Inflammatory macrophage treated with lipopolysaccharide for 4 hours (primary cell): ENCODE measurements at places on chromosomes 5 and 9.

GRCh38 chr5:159424123-159424522 lies 93.8 kb upstream of the IL12B start:
- DNase-seq, result no peak

DNA sequence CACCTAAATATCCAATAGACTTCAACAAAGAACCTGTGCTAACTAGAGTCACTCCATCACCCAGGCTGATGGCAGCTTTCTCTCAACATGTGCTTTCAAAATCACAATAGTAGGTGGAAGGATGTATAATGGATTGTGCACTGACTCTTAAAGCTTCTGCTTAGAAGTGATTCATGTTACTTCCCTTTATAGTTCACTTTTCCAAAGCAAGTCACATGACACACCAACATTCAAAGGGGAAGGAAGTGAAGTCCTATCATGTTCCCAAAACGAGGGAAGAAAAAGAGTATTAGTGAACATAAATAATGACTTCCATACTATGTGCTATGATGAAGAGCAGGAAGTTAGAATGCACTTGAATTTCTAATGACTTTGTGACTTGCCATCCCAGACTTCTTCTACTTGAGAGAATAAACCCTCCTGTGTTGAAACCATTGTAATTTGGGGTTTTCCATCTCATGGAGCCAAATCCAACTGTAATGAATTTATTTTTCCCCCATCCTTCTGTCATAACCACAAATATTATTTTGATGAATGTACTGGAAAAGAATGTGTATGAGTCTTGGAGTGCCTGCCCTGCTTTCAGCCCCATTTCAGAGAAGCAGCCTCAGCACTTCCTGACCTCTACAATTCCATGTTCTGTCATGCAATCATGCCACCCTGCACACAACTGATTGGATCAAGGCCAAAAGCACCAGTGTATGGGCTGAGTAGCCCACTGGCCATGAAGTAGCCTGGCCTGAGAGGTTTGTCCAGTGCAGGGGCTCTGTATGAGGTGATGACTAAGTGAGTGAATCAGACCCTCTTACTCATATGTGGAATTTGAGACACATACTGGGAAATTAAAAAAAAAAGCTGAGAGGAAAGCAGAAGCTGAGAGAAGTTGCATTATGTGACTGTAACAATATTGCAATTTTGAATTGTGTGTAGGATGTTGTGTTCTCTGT lies 525.9 kb upstream of the CLINT1 start:
- peak; percentile 90 for DNase-seq

DNA sequence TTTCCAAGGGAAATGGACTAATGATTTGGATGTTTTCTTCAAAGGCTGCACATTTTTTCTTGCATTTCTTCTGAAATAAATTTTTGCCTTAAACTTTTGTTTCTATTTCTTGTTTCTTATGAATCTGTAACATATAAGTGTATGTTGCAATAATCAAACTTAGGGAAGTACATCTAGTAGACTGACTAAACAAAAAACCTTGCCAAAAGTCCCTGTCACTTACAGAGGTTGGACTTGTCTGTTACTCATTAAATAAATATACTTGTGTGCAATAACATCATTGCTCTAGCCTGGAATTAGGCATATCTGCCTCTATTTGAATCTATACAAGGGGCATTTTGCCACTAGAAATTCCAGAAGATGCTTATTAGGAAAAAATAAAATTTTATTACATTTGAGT lies 56.6 kb downstream of the C6 start:
- no peak for DNase-seq

DNA sequence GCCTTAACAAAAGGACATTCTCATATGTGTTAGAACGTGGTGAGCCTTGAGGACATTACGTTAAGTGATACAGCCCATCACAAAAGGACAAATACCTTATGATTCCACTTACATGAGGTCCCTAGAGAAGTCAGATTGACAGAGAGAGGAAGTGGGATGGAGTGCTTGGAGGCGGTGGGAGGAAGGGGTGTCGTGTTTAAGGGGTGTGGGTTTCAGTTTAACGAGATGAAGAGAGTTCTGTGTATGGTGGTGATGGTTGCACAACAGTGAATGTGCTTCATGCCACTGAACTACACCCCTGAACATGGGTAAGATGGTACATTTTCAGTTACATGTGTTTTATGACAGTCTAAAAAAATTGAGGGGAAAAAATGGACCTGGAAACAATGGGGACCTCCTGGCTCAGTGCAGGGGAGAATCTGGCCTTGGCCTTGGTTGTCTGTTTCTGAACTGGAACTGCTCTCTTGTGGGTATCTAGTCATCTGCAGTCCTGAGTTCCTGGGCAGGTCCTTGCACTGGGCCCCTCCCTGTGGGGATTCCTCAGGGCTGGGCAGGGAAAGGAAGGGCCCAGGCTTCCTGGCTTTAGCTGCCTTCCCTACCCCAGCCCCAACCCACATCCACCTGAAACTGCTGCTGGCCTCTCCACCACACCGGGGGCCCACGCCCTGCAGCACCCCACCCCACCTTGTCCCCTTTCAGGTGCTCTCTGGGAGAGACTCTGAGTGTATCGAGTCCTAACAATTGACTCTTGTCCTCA lies 17.8 kb downstream of the LRRC8A start:
- DNase-seq, result peak; percentile 27

DNA sequence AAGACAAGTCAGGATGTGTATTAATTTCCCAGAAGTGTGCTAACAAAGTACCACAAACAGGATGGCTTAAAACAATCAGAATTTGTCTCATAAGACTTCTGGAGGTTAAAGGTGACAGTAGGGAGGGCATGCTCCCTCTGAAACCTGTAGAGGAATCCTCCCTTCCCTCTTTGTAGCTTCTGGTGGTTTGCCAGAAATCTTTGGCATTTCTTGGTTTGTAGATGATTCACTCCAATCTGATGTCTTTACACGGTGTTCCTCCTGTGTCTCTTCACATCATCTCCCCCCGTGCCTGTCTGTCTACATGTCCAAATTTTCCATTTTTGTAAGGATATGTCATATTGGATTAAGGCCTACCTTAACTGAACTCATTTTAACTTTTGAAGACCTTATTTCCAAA lies 471.5 kb downstream of the ZNF608 start:
- DNase-seq, result no peak

DNA sequence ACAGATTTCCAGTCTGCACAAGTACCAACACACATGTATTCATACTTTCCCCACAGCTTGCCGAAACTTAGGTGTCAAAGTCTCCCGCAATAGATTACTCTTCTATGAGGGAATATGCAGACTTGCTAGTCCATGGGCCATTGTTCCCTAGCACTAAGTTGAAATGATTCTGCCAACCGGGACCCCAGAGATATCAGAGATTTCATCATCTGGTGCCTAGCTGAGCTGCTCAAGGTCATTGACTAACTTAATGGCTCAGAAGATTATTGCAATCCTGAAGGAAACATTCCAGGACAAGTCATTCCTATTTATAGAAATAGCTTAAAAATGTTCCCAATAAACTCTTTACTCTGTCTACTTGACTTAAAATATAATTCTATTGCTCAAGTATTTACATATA lies 202.6 kb downstream of the PIK3R1 start:
- DNase-seq, result no peak

- DNase-seq, result peak; percentile 58
These were observed 4.1 kb downstream of the MRPS2 start for GRCh38 chr9:135504262-135505243.

DNA sequence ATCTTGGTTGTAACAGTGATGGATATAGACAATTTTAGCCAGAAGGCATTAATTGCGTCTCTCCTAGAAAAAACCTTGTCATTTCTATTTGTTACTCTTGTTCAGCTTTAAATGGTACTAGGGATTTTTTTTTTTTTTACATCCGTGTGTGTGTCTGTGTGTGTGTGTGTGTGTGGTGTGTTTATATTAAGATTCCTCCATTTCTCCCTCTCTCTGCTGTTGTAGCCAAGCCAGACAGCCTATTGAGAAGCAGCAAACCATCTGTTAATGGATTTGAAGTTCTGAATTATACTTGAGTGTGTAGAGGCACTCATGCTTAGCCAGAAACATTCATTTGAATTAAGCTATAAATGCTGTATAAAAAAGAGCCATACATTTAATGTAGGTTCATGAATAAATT lies 72.3 kb downstream of the SLF1 start:
- DNase-seq, result no peak

- no peak for DNase-seq
These were observed 120.7 kb upstream of the APC start for GRCh38 chr5:112616812-112617547.

DNA sequence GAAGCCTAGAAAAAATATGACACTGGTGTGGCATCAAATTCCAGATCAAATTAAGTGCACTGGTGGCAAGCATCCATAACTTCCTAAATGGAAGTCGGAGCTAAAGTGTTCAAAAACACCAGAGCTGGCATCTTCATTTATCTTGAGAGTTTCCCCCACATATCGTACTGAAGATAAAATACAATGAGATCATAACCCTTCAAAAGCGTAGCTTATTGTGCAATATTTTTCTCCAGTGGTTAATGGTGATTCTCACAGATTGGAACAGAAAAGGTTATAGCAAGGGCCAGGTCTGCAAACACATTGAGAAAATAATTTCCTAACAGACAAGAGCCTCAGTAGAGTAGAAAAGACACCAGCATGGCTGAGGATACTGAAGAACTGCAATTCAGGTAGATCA lies 147.6 kb downstream of the SEMA5A start:
- no peak for DNase-seq

- DNase-seq, result no peak
These were observed 390.0 kb downstream of the PLK2 start for GRCh38 chr5:58069846-58070245.

GRCh38 chr9:110140276-110140675 lies 67.7 kb downstream of the C9orf152 start:
- no peak for DNase-seq

- no peak for DNase-seq
These were observed 377.7 kb upstream of the IRX4 start for GRCh38 chr5:2260211-2261003.

DNA sequence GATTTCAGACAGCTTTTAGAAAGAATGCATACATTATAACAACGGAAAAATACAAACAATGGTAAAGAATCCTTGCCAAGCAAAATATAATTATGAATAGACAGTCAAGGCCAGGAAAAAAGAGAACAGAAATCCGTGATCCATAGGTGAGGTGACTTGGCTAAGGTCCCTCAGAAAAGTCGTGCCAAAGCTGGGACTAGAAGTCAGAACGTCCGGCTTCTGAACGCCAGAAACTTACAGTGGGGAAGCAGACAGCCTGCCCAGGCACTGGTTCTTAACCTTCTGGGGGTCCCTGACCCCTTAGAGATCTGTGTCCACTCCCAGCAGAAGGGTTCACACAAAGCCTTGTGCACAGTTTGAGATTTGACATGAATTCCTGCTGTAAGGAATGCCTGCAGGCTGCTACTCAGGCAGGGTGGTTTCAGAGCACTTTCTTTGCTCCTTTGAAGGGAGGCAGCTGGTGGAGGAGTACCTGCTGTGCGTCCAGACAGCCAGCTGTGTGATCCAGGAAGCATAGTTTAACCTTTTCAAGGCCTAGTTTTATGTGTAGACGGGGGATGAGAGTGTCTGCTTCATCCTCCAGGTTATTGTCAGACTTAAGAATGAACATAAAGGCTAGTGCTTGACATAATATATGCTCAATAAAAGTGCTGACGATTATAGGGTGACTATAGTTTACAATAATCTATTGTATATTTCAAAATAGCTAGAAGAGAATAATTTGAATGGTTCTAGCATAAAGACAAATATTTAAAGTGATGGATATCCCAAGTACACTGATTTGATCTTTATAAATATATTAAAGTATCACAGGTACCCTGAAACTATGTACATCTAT lies 852 bp downstream of the ARHGEF37 start:
- DNase-seq, result no peak

DNA sequence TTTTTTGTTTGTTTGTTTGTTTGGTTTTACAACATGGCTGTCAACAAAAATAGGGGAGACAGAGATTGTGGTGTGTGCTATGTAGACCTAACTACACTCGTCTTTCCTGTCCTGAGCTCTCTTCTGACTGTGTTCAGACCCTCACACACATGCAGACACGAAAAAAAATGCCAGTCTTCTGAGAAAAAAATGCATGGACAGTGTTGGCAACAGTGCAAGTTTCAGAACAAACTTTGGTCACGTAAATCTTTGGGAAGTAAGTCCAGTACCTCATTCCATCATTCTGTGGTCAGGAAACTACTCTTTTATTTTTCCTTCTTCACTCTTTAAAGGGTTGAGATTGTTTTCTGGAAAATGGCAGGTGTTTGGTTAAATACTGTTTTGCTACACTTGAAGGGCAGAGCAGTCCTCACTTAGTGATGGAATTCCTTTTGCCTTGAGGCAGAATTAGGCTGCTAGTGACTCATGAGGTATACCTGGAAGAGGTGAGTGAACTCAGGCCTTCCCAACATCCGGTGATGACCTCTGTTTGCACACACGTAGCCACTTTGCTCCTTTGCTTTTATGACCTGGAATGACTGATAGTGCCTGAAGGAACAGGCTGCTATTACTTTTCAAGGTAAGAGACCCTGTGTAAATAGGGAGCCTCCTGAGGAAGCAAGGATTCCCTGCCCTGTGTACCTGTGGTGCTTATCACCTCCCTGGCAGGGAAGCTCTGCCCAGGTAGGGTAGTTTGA lies 81.6 kb upstream of the TNFAIP8 start:
- no peak for DNase-seq

- no peak for DNase-seq
These were observed 280.3 kb downstream of the NPR3 start for GRCh38 chr5:32991421-32991815.

DNA sequence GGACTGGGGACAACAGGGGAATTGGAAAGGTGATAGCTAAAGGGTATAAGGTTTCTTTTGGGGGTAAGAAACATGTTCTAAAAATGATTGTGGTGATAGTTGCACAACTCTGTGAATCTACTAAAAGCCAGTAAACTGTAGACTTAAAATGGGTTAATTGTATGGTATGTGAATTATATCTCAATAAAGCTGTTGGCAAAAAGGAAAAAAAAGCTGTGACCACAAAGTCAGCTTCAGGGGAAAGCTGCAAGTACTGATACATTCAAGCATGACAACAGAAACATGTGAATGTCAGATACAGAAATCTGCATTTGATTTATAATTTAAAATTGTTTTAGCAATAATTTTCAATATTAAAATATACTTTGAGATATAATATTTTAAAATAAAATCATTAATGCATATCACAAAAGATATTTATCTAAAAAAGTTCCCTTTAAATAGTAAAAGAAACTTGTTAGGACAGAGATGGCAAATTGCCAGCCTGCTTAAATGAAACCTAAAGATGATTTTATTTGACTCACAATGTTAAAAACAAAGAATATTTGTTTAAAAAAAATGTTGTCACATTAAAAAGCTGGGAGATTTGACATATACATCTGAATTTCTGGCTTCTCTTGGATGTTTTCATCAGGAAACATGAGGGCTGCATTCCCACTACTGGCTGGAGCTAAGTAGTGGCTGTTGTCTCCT lies 66.0 kb downstream of the TBCA start:
- DNase-seq, result no peak

- DNase-seq, result peak; percentile 8
These were observed 5.5 kb downstream of the PDLIM4 start for GRCh38 chr5:132262882-132263547.
